GM10248 (cell line): ENCODE measurements at places on chromosomes 6 and 20.

GRCh38 chr6:122068291-122068769 is 331.1 kb upstream of the HSF2 start:
- DNase-seq: no peak

- DNase-seq: no peak
These were observed 254.4 kb downstream of the NRN1 start for GRCh38 chr6:5752391-5752680.

DNA sequence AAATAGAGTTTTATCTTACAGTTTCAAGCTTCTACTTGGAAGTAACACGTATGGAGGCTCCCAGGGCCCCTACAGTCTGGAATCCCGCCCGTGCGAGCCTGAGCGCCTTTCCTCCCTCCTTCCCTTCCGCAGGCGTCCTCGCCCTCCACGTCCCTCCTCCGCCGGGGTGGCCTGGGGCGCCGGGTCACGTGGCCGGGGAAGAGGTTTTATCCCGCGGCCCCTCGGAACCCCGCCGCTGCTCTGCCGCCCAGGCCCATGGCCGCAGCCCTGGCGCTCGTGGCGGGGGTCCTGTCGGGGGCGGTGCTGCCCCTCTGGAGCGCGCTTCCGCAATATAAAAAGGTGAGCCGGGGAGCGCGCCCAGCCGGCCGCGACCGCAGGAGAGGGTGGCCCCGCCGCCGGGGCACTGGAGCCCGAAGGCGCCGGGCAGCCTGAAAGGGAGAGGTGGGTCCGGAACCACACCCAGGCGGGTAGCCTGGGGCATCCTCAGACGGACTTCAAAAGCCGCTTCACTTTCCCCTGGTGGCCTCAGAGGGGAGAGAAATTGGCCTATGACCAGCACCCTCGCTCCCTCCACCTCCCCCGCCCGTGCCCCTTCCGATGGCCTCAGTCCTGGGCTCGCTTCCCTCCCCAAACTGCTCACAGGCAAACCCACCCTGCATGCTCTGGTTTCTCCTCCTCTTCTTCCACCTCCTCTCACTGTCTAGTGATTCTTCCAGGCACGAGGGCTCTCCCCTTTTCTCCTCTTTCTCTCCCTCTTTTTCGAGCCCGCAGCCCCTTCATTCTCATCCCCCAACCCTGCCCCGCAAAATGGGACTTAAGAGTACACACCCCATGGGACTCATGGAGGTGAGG is at the start of gene CLPSL2:
Gene CLPSL2 (plus strand): TSS at position 235 of the 852 bp plus-strand sequence. CDS start 21 bp downstream, at position 256.
- peak; percentile 45 for DNase-seq

GRCh38 chr20:34065260-34065659 is 46.8 kb downstream of the EIF2S2 start:
- DNase-seq: no peak

- peak; percentile 66 for DNase-seq
These were observed 508 bp downstream of the NOP56 start for GRCh38 chr20:2652724-2653555.

GRCh38 chr6:117674503-117674902 is 766 bp upstream of the NUS1 start:
- no peak for DNase-seq

GRCh38 chr6:7725412-7725811 is 487 bp upstream of the BMP6 start:
- DNase-seq: no peak

DNA sequence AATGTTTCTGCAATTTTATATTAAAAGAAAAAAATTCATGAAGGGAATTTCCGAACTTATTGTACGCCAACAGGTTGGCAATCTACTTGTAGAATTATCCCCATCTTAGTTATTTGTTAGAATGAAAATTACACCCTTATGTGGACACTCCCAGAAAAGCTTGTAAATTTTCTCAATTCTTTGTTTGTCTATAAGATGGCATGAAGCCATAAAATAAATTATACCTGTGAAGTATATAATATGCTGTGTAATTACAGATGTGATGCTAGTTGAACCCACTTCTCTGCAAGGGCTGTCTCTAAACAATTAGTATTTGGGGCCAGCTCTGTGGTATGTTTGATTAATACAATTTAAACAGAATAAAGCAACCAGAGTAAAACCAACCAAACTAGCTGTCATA is 52.1 kb upstream of the DSP start:
- no peak for DNase-seq

DNA sequence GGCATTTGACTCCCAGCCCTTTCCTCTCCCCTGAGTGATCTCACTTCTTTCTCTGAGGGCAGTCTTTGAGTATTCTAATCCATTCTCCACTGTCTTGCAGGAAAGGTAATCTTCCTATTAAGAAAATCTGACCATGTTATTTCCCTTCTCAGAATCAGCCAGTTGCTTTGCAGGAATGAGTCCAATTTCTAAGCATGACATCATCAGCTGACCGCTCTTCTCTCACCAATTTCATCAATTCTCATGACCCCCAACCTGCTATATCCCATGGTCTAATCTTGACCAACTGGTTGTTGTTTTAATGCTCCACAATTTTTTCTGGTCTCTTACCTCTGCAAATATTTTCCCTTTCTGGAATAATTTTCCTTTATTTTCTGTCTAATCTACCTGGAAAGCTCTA is 73.4 kb downstream of the FAM229B start:
- DNase-seq: no peak
